ENCODE measurements at places on chromosomes 16 and 17. TPM values are rescaled to one million over a fixed set of nuclear protein-coding genes. Genes with fewer than 3 reads are reported as not detected.

Gene AARSD1
- total RNA-seq = 28.7 TPM

Gene DHRS11
- 46.9 TPM for total RNA-seq

Gene CCDC200
- not detected for total RNA-seq

Gene CREBBP
- total RNA-seq = 11.7 TPM

Gene KRT39
- total RNA-seq = not detected

Gene ARL5C
- total RNA-seq = not detected

Gene PVALEF
- total RNA-seq = not detected

Gene DRC3
- 5.0 TPM for total RNA-seq

Gene MT1E
- total RNA-seq = 22.3 TPM

Gene SEZ6L2
- total RNA-seq = 59.0 TPM
